ENCODE measurements at places on chromosomes 2 and 18.

DNA sequence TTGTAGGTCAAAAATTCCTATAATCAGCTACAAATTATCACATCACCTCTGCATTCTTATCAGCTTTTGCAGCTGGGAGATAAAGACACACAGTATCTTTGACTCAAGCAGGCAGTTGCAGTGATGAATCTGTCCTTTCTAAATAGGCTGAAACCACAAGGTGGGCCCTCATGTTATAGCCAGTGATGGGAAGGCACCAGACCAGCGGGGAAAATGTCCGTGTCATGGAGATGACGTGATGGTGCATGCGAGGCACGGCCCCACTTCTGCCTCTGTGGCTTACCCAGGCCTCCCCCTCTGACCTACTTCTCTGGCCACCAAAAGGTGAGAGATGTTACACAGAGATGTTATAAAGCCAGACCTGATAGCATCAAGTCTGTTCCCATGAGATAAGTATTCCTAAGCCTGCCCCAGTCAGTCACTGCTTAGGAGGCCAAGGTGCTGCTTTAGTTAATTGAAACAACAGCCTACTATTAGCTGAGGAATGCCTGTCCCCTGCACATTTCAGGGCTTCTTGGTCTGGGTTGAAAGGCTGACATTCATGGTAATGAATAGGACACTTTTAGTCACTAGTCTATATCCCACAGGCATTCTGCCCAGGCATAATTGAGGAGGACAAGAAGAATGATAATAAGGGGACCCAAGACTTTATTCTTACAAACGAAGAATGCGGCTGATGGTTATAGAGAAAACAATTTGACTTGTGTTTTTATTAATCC is 327.9 kb downstream of the LPIN1 start:
- no peak for DNase-seq

- DNase-seq, result no peak
Measured at GRCh38 chr2:51812138-51812866, 780.4 kb upstream of the NRXN1 start.

GRCh38 chr2:74347742-74348141 is 4.5 kb upstream of the SLC4A5 start:
- DNase-seq, result no peak

DNA sequence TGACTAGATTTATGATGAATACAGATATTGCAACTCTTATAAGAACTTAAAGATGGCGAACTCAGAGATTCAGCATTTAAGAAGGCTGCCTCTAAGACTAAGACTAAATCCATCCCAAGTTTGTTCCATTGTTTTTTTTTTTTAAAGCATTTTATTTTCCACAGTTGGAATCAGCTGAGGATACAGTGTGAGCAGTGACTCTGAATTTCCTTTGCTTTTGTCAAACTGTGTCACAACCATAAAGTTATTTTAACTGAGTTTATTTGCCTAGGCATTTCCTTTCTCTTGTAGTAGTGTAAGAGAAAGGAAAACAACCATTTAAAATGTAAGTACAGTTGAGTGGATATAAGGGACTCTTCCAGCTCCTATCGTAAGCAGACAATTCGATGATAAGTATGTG is 63.9 kb downstream of the ZEB2 start:
- DNase-seq, result no peak

- DNase-seq, result no peak
Measured at GRCh38 chr2:236505041-236505440, 64.6 kb upstream of the ACKR3 start.

DNA sequence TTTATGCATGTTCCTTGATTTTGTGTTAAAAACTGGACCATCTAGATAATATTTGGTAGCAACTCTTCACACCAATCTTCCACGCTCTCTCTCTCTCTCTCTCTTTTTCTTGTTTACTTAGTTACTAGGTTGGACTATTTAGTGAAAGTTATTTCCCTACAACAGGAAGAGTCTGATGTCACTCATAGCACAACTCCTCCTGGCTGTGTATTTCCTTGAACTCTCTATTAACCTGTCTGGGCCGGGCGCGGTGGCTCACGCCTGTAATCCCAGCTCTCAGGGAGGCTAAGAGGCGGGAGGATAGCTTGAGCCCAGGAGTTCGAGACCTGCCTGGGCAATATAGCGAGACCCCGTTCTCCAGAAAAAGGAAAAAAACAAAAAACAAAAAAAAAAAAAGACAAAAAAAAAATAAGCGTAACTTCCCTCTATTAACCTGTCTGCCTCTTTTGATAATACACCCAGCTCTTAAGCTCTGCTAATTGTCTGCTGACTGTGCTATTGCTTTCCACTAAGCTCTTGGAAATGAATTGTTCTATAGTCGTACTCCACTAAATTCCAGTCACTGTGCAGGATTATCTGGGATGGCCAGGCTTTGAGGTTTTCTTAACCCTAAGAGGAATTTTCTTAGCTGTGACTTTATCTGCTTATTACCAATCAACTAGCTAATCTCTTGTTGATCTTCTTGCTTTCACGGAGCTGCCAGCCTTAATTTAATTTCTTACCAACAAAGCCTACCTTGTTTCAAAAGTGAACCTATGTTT is 18.1 kb upstream of the CDH19 start:
- DNase-seq, result no peak

All from NAMALWA (cell line).